ENCODE measurements at places on chromosomes 4 and X.
A peak's percentile ranks its signal among the peaks of the same experiment; 100 is the strongest.

DNA sequence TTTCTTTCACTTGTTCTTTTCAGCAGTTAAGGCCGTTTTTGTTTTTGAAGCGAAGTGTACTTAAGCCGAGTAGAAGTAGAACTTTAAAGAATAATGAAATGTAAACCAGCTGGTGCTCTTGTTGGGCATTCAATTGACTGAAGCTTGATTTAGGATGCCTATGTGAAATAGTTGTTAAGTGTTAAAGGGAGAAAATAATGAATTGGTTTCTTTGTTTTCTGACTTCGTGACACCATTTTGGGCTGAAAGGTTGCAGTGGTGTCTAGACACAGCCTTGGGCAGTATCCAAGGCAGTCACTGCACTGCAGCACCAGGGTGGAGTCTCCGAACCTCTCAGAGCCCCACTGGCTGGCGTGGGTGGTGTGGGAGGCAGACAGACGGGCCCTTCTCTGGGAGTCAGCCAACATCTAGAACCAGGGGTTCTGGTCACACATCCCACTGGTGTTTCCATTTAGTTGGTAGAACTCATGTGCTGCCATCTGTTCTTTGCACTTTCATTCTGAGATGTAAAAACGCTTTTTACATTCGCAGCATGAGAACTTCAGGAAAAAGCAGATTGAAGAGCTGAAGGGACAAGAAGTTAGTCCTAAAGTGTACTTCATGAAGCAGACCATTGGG lies 3.5 kb downstream of the UCHL1 start:
- peak; percentile 41 for DNase-seq

GRCh38 chr4:28388471-28388870 lies 1527.8 kb downstream of the STIM2 start:
- no peak for DNase-seq

GRCh38 chr4:1183985-1184773 lies 11.8 kb upstream of the SPON2 start:
- no peak for DNase-seq

DNA sequence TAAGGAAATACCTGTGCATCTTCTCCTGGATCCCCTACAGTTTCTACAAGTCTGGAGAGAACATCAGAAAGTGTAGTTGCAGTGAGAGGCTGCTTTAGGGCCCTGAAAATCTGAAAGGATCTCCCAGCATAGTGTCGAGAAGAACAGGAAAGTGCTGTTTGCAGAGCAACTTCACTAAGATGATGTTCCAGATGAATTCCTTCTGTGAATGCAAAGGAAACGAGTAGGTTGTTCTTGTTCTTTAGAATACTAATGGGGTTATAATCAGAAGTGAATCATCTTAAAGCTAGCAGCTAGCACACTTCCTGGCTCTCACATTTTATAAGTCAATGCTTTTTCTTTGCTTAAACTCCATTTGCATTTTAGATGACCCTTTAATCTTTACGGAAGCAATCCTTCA lies 53.7 kb downstream of the ZAR1 start:
- DNase-seq: no peak

- DNase-seq: peak; percentile 29
These were observed 227.8 kb downstream of the ADGRL3 start for GRCh38 chr4:61427818-61428495.

DNA sequence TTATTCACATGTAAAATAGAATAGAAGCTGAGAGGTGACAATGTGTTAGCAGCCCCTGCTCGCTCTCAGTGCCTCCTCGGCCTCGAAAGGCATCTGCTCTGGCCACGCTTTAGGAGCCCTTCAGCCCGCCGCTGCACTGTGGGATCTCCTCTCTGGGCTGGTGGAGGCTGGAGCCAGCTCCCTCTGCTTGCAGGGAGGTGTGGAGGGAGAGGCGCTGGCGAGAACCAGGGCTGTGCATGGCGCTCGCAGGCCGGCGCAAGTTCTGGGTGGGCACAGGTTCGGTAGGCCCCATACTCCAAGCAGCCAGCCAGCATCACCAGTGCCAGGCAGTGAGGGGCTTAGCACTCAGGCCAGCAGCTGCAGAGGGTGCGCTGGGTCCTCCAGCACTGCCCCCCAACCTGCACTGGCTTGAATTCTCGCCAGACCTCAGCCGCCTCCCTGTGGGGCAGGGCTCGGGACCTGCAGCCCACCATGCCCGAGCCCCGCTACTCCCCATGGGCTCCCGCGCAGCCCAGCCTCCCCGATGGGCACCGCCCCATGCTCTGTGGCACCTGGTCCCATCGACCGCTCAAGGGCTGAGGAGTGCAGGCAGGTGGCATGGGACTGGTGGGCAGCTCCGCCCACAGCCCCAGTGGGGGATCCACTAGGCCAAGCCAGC lies 1346.7 kb upstream of the IGFBP7 start:
- DNase-seq: no peak

- DNase-seq: no peak
These were observed 46.3 kb downstream of the SPANXD start for GRCh38 chrX:141652286-141652685.

DNA sequence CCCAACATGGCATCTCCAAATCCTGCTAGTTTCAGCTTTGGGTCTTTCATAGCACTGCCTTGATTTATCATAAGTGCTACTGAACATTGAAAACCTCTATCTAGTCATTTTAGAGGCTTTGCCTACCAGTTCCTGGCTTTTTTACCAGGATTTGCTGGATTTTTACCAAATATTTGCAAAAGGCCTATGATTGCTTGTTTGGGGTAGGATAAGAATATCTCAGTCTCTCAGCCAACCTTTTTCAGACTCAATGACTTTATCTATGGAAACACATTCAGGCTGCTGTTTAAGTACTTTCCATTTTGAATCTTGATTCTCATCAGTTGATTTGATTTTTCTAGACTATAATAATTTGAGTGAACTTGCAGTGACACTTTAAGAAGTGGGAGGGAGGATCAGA lies 80.1 kb downstream of the NPFFR2 start:
- no peak for DNase-seq

DNA sequence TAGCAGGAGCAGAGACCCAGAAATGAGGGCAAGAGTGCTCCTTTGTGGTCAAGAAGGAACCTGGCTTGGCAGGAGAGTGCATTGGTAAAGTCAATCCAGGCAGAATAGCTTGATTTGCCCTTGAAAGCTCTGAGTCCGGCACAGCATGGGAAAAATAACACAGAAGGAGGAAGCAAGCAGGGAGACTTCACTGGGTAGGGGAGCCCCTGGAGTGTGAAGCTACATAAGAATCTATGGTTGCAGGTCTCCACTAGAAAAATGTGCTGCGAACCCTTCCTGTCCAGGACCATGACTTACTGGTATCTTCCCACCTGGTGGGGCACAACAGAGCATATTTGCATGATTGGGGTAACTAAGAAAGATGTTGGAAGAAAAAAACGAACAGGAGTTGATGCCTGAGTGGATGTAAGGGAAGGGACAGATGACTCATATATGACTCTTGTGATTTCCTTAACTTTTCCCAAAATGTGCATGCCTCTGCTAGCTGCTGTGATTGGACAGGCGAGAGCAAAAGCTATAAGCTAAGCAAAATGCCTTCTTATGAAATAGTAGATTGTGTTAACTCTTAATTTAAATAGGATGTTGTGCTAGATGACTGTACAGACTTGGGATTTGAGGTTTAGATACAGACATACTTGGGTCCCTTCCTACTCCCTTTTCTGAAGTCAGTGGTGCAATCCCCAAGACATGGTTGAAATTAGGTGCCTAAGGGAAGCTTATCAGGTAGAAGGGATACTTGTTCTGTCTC lies 3.3 kb downstream of the IL13RA1 start:
- no peak for DNase-seq

DNA sequence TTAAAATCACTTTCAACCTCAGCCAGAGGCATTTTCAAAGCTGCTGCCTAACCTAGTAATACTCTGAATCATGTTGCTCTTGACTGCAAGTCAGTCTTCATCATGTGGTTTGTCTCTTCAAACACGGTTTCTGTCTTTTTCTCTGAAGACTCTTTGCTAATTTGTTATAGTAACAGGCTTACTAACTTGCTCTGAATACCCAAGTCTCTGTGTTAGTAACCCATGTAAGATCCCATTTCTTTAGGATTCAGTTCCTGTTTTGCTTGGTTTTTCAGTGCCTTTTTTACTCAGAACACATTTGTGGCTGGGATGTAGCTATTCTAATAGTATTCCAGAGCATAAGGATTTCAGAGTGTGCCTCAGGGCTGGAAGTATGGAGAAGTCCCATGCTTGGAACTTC lies 1450.6 kb upstream of the IGFBP7 start:
- no peak for DNase-seq

GRCh38 chr4:64584125-64584524 lies 174.9 kb upstream of the TECRL start:
- DNase-seq: no peak

GRCh38 chr4:39802005-39802404 lies 104.1 kb downstream of the UBE2K start:
- DNase-seq: no peak
